ENCODE measurements at places on chromosomes 2 and 18.

DNA sequence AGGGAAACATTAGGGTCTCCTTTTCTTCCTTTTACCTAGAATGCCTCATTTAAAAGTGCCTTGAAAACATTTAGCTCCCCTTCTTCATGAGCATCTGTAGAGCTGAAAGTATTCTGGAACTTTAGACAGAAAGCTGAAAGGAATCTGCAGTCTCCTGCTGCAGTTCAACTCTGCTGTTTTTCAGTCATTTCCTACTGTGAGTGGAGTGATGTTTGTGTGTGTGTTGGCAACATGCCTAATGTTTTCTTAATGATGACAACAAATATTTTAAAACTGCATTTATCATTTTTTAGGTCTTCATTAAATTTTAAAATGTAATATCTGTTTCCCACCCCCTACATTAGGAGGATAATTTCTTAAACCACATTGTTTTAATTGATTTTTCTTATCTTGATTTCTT is 66.6 kb downstream of the TWSG1 start:
- no peak for DNase-seq

DNA sequence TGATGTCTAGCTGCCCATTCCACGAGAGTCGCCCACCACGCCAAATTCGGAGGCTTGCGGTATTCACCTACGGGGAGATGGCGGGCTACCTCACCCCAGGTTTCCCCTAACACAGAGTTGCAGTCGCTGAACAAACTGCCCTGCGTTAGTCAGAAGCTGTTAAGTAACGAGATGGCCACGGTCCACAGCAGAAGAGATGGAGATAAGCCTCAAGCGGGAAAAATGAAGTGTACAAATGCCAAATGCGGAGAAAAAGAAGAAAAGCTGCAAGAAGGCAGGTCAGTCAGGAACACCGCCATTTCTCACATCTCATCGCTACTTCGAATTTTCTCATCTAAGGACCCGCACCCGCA is 425 bp downstream of the ASB3 start:
- DNase-seq, result no peak

DNA sequence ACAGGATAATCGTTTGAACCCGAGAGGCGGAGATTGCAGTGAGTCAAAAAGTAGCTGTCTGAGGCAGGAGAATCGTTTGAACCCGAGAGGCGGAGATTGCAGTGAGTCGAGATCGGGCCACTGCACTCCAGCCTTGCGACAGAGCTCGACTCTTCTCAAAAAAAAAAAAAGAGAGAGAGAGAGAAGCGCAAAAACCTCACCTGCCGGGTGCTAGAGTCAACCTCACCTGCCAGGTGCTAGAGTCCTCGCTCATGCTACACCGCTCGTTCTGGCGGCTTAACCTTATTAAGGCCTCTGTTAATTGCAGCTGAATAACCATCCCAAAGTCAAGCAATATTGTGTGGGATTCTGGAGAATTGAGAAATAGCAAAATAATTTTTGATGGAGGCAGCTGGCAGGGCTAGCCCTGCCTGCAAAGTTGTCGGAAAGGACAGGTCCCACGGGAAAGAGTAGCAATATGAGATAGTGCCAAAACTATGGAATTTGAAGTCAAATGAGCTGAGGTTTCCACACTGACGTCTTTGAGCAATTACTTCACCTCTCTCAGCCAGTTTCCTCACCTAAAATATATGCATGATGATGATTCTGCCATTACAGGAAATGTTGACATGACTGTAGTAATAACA is 644 bp upstream of the DYM start:
- peak; percentile 64 for DNase-seq

- no peak for DNase-seq
These were observed 5.0 kb upstream of the TMEM178A start for GRCh38 chr2:39660612-39661236.

DNA sequence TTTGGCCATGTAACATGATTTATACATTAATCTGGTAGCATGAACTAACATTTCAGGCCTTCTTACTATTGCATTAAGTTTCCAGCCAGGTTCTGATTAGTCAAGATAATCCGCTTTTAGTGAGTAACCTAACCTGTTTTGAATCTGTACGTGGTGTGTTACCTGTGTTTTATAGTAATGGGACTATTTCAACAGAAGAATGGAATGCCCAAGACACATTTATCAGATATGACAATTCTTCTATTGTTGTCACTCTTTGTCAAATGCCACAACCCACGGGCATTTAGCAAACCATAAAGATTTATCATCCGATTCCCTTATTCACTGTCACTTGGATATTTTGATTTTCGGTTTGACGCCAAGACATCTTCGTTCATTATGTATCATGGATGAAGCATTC is 117.9 kb downstream of the ETAA1 start:
- no peak for DNase-seq

GRCh38 chr18:28594034-28594433 is 417.1 kb upstream of the CDH2 start:
- DNase-seq, result no peak

GRCh38 chr2:111932841-111933291 is 34.5 kb downstream of the MERTK start:
- no peak for DNase-seq

DNA sequence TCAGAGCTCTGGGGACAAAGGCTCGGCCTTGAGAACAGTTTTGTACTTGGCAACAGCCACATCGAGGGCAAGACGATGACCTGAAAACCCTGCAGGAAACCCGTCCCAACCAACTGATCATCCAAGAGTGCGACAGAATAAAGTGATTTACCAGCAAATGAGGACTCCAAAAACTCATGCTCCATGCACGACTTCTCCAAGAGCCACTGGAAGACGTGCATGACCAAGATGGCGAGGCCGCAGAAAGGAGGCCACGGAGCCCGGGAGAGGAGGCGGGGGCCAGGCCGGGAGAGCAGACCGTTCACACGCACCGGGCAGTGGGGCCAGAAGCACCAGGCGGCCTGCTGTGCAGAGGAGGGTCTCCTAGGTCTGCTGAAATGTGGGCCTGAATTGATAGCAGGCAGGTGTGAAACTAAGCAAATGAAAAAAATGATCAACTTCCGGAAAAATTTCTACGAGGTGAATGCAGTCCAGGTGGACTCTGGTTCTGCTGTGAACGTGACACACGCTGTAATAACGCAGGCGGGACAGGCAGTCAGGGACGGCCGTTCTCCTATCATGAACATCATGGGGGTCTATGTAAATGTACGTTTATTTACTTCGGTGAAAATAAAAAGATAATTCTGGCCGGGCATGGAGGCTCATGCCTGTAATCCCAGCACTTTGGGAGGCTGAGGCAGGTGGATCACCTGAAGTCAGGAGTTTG is 252.2 kb downstream of the HDAC4 start:
- no peak for DNase-seq

DNA sequence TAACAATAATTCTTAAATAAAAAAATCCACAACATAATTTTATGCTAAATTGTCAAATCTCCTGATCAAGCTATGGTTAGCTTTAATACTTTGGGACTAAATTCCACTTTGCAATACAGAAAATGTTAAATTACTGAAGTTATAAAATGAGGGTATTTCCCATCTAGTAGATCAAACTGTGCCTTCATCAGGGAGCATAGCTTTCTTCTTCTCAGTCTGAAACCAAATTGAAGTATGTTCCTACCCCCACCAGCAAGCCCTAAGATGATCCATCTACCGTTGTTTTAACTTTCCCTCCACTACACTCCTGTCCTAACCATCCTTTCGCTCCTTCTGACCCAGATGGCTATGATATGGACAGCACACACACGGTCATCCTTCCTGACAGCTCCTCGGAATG is 24.4 kb upstream of the STK17B start:
- no peak for DNase-seq

DNA sequence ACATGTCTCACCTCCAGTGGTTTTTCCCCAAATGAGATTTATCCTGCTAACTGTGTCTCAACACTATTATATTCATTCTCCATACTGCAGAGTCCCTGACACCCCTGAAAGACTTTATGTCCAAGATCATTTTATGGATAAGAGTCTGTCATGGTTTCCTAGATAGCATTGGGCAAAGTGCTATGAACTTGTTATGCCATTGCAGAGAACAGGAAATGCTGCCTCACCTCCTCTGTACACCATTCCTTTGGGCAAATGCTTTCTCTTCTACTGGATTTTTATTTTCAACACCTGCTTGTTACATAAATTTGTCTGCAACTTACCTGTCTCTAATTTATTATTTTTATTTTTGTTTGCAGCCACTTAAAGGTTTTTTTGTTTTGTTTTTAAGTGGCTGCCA is 652.5 kb upstream of the FAM98A start:
- no peak for DNase-seq

- no peak for DNase-seq
These were observed 381.7 kb downstream of the NUP35 start for GRCh38 chr2:183505911-183506310.

- no peak for DNase-seq
These were observed 68.4 kb upstream of the ITM2C start for GRCh38 chr2:230796280-230796862.

DNA sequence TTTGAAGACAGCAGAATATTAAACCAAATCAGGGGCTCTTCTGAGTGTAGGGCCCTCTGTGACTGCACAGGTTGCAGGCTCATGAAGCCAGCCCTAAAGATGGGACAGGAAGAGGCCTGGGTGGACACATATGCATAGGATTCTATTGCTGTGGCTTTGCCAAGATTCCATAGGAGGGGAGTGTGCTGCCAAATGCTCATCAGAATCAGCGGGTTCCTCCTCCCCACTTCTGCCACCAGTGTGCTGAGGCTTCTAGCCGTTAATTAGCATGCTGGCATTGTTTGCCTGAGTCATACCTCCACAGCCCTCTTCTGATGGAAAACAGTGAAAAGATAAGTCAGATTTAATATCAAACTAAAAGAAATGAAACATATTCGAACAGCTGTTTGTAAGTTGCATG is 103.9 kb upstream of the TMEFF2 start:
- no peak for DNase-seq

GRCh38 chr2:31335921-31336585 is 78.5 kb downstream of the XDH start:
- DNase-seq, result no peak

DNA sequence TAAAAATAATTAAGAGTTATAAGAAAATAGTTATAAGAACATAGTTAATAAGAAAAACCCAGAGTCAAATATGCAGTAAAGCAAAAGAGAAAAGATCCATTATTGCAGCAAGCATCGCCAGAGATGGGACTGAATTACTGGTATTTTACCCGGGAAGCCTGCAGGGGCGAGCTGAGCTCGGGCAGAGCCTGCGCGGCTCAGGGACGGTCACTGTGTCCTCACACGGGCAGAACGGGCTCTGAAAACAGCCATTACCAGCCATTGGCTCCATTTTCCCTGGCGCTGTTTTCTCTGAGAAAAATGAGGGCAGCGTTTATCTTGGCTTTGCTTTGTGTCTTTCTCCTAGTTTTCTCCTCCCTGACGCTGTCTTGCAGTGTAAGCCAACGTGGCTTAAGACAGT is 95.3 kb upstream of the ALKAL2 start:
- no peak for DNase-seq

DNA sequence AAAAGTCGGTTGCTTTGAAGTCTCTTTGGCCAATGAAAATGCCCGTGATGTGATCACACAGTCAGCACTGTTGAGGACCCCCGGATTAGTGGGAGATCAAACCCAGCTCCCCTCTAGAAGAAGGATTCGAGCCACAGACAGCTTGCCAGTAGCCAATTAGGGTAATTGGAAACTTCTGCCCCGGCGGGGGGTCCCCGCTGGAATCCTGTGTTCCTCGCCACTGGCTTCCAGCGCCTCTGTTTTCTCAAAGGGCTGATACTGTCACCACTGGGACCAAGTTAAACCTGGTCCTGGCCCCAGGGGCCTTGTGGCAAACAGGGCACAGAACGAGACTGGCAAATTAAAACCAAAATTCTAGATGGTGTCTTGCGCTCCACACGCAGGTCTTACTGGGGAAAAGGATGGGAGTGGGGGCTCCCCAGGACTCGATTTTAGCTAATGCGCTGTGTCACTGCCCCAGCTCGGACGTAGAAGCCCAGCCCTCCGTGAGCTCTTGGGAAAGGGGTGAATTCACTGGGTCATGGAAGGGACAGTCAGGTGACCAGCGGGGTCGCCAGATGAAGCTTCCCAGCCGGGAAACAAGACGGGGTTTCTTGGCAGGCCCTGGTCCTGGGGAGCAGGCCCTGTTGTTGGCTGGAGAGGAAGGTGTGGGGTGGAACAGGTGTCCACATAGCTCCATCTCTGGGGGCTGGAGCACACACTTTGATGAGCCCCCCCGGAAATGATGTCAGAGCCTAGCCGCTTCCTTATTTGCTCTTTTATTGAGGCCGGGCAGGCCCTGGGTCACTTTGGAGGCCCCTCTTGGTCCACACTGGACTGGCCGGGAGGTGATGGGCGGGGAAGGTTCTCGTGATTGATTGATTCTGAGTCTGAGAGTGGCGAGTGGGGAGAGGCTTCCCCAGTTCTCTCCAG is 90.2 kb downstream of the SMAD7 start:
- DNase-seq, result no peak

GRCh38 chr18:71336576-71337210 is 1047.8 kb downstream of the SOCS6 start:
- DNase-seq, result no peak

DNA sequence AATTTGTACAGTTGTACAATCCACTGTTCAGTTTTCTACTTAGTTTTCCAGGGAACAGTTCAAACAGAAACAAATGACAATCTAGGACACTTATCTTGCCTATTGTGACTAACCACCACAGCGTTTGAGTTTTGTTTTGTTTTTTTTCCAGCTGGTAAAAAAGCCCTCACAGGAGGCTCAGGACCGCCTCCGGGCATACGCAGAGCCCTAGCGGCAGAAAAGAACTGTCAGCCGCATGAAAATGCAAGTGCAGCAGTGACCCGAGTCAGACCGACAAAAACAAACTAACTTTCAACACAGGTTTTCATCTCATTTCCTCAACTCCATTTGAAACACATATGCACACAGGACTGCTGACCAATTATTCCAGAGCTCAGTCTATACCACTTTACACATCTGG is 68.6 kb downstream of the STEAP3 start:
- DNase-seq, result no peak

- DNase-seq, result no peak
These were observed 9.2 kb downstream of the TPGS2 start for GRCh38 chr18:36819621-36820020.

DNA sequence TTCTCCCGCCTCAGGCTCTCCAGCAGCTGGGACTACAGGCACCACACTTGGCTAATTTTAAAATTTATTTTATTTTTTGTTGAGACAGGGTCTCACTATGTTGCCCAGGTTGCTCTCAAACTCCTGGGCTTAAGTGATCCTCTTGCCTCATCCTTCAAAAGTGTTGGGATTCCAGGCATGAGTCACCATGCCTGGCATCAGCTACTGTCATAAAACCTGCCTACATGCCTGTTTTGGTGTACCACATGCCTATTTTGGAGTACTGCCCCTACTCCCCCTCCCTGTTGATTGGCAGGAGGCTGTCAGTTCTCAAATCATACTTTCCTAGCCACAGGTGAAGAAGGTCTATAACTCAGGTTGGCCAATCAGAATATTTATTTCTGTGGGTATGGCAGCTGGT is 64.0 kb downstream of the CHST9 start:
- no peak for DNase-seq
